H9 (cell line): ENCODE measurements at places on chromosomes 2 and 18. TPM values are rescaled to one million over a fixed set of nuclear protein-coding genes. Genes with fewer than 3 reads are reported as not detected.

DNA sequence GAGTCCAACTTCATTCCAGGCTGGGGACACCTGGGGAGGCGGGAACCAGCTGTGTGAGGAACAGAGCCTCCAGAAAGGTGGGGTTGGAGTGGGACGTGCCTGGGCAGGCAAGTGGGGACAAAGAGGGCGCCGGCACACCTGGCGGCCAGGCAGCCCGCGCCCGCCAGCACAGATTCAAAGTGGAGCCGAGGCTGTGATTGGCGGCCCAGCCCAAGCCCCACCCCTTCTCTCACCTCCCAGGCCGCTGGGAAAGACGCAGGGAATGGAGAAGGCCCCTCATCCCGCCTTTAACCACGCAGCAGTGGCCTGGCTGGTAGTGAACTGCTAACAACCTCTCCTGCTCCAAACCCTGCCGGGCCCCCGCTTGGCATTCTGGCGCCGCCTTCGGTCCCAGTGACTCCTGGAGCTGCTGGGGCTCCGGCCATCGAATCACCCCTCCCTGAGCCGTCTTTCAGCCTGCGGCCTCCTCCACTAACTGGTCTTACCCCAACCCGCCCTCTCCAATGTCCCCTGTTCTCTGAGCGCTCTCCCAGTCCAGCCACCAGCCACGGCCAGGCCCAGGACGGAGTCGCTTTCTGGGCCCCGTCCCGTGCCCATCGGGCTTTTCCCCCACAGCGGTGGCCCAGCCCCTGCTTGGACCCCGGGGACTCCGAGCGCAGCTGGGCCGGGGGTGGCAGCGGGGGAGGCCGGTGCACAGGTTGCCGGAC is 27.9 kb upstream of the PTMA start:
- H3K27ac ChIP-seq: peak overlapping the region; percentile 85
- H3K27me3 ChIP-seq: no peaks in the 10 kb centered on the region
- peaks cover 2% of the 10 kb centered on the region; the same call in 1 of the 2 replicates for H3K4me1 ChIP-seq
- DNase-seq: peak; percentile 93
- peak overlapping the region; percentile 75 for H3K4me3 ChIP-seq
- H3K36me3 ChIP-seq: no peaks in the 10 kb centered on the region

GRCh38 chr2:179558010-179558934 is 293.6 kb upstream of the SESTD1 start:
- DNase-seq: no peak
- H3K4me1 ChIP-seq: no peaks in the 10 kb centered on the region; the same call in 1 of the 2 replicates
- no peak overlapping the region for H3K4me3 ChIP-seq

GRCh38 chr2:187313831-187314230 is 134.2 kb downstream of the CALCRL start:
- no peak overlapping the region for H3K4me3 ChIP-seq
- H3K27me3 ChIP-seq: no peaks in the 10 kb centered on the region
- no peak overlapping the region for H3K27ac ChIP-seq
- no peaks in the 10 kb centered on the region for H3K36me3 ChIP-seq

DNA sequence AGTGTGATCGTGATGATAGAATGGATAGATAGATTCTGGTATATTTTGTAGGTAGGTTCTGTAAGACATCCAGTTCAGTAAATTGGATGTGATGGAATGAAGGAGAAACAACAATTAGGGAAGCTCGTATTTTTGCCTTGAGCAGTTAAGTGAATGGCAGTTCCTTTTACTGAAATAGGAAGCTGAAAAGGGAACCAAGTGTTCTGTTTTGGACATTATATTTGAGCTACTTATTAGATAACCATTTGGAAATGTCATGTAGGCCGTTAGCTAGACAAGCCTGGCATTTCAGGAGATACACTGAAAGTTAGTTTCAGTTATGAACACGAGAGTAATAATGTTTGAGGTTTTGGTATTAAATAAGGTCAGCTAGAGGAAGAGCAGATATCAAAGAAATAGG is 41.5 kb downstream of the MARCHF7 start:
- H3K4me3 ChIP-seq: no peak overlapping the region
- no peak for DNase-seq
- H3K27me3 ChIP-seq: no peaks in the 10 kb centered on the region

DNA sequence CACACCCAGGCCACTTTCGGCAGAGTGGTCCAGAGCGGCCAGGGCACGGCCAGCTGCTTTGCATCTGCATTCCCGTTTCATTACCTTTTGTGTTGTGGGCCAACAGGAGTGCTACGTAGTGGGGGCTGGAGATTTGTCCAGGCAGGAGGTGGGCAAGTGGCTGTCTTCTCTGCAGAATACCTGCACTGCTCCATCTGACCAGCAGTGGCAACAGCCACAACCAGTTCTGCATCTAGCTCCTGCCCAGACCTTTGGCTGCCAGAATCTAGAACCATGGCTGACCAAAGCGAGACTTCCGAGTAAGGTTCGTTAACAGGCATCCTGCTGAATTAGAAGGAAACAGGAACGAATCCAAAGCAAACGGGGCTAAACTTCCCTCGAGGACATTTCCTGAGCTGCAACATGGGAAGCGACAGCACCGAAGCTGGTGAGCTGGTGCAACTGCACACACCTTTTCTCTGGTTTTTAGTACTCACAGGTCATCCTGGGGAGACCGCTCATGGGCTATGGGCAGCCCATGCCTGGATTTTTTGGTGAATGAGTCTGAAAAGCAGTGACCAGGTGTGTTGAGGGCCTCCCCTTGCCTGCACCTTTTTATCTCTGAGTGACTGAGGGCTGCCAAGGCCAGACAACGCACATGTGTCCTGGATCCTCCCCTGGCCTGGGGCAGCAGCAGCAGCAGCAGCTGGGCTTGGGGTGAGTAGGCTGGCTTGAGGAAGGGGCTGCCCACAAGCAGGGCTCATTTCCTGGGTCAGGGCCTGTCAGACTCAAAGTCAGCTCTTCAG is 10.5 kb downstream of the GDF7 start:
- peaks cover 12% of the 10 kb centered on the region; the same call in 1 of the 2 replicates for H3K27me3 ChIP-seq
- H3K4me3 ChIP-seq: no peak overlapping the region
- H3K4me1 ChIP-seq: 0 out of 2 replicates have a peak, but pooled peaks cover 4% of the 10 kb centered on the region
- no peak overlapping the region for H3K27ac ChIP-seq

DNA sequence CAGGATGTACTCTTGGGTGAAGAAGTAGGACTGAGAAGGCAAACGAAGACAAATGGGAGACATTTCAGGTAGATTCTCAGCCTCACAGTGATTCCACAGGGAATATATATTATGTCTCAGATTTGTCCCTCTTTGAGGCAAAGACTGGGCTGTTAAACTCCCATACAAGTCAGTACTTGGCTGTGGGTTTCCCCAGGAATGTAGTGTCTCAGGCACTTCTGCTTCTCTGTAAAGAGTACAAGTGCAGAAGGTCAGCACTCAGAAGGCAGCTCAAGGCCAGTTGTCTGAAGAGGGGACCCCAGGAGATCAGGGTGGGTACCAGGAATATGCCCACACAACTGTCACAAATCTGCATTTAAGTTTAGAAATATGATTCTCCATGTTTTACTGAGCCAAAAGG is 39.9 kb upstream of the COBLL1 start:
- no peaks in the 10 kb centered on the region for H3K27me3 ChIP-seq
- DNase-seq: no peak
- H3K27ac ChIP-seq: no peak overlapping the region
- no peak overlapping the region for H3K4me3 ChIP-seq
- H3K4me1 ChIP-seq: no peaks in the 10 kb centered on the region
- no peaks in the 10 kb centered on the region for H3K36me3 ChIP-seq

DNA sequence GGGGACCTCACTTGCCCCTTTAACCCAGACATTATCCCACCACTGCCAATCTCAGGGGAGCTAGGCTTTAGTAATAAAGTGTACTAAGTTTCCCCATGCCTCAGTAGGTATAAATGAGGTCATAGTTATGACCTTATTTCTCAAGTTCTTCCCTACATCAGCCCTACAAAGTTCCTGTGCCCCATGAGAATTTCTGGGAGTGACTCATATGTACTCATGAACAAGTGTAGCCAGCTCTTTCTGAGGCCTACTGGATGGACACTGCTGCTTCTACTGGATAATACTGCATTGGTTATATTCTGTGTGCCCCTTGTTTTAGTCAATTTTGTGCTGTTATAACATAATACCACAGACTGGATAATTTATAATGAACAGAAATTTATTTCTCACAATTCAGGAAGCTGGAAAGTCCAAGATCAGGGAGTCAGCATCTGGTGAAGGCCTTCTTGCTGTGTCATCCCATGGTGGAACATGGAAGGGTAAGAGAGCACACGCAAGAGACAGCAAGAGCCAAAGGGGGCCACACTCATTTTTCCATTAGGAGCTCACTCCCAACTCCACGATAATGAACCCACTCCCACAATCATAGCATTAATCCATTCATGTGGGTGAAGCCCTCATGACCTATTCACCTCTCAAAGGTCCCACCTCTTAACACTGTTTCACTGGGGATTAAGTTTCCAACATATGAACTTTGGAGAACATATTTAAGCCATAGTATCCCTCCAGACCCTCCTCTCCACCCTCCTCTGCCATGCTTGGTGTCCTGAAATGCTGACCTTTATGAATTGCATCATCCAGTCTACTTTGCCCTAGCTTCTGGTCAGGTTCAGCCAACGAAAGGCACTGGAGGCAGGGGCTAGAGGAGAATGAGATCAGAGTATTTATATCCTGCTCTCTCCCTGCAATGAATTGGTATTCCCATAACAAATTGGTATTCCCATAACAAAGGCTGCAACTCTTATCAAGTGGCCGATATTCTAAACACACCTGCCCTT is 25.4 kb upstream of the ST3GAL5 start:
- no peak overlapping the region for H3K27ac ChIP-seq
- no peak for DNase-seq
- no peaks in the 10 kb centered on the region for H3K36me3 ChIP-seq
- no peaks in the 10 kb centered on the region for H3K27me3 ChIP-seq
- H3K4me1 ChIP-seq: no peaks in the 10 kb centered on the region
- no peak overlapping the region for H3K4me3 ChIP-seq

- no peak for DNase-seq
- no peak overlapping the region for H3K27ac ChIP-seq
- peaks cover 4% of the 10 kb centered on the region; the same call in 2 of the 3 replicates for H3K36me3 ChIP-seq
- H3K27me3 ChIP-seq: no peaks in the 10 kb centered on the region
- H3K4me1 ChIP-seq: no peaks in the 10 kb centered on the region
Measured at GRCh38 chr2:219713110-219713509, 85.7 kb downstream of the SLC4A3 start.

GRCh38 chr2:168272225-168272624 is 24.8 kb upstream of the STK39 start:
- no peak overlapping the region for H3K27ac ChIP-seq
- no peaks in the 10 kb centered on the region for H3K4me1 ChIP-seq
- H3K27me3 ChIP-seq: no peaks in the 10 kb centered on the region
- no peaks in the 10 kb centered on the region; the same call in 1 of the 2 replicates for H3K36me3 ChIP-seq

DNA sequence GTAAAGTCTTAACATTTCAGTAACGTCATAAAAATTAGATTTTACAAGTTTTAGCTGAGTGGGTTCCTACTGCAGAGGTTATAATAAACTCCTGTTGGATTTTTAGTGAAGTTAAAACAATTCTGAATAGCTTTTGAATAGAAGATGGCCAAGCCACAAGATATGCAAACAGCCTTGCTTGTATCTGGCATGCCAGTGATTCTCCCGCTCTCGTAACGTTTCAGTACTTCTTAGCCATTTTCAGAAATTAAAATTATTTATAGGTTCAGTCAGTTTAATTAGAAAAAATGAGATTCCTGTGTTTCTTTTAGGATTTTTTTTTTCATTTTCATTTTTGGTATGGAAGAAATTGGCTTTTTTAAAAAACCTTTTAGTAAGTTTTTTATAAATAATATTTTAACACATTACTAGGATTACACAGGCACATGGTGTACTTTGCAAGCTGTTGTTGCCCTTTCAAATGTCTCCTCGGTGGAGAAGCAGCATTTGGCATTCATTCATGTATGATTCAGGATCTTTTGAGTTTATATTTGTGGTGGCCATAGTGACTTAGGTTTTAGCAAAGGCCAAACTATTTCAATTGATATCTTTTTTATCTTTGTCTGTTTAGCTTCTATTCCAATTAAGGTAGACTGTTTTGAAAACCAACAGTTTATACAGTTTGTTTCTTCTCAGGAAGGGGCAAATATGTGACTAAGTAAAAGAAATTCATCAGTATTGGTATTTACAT is 30.6 kb upstream of the RND3 start:
- no peaks in the 10 kb centered on the region for H3K27me3 ChIP-seq
- no peak overlapping the region for H3K27ac ChIP-seq
- peaks cover 4% of the 10 kb centered on the region for H3K36me3 ChIP-seq
- no peaks in the 10 kb centered on the region for H3K4me1 ChIP-seq

DNA sequence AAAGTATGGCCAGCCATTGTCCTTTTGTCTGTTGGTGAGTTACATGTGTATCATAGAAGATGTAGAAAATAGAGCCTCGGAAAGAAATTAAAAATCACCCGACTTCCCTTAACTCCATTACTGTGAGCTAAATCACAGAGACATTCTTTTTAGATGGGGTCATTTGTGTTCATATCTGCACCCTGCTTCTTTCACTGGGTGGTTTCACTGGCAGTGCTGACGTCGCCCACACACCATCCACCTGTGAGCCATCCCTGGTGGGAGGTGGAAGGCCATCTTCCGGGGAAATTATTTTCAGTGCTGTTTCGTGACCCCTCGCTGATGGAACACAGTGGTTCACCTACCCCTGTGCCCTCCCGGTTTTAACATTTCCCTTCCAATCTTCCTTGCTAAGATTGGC is 21.2 kb downstream of the SH3BP4 start:
- no peak for DNase-seq
- peaks cover 17% of the 10 kb centered on the region; the same call in 1 of the 2 replicates for H3K4me1 ChIP-seq
- no peaks in the 10 kb centered on the region for H3K27me3 ChIP-seq
- H3K4me3 ChIP-seq: no peak overlapping the region

PER2 gene
- 12.1 and 12.9 TPM in 2 replicates for total RNA-seq

KHK gene
- 12.1 and 12.2 TPM in 2 replicates for total RNA-seq

SMYD1 gene
- total RNA-seq: 0.04 TPM in 1 of 2 replicates, not detected in the other

C2orf81 gene
- 2.4 and 3.5 TPM in 2 replicates for total RNA-seq

ORC2 gene
- total RNA-seq: 61.8 and 65.2 TPM in 2 replicates

SERPINB3 gene
- total RNA-seq: 1.7 TPM in 2 replicates
